ENCODE measurements at places on chromosomes 4 and X.

DNA sequence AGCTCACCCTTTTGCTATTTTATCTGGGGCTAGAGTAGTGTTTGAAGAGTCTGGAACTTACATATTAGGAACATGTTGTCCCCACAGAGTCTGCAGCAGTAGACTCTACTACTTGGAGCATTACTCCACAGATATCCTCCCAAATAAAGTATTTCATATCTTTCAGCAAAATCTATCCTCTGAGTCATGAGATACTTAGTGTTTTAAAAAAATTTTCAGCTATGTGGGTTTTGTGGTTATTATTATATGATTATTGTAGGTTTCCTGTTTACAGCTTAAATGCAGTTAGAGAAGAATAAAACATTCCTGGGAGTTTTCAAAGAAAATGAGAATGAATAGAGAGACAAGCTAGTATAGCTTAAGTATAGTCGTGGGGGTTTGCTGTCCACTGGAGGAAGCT lies 30.9 kb downstream of the PAGE2 start:
- DNase-seq: no peak

GRCh38 chr4:121358473-121358872 lies 22.3 kb downstream of the QRFPR start:
- DNase-seq: no peak

GRCh38 chr4:6270636-6271121 lies 1.0 kb downstream of the WFS1 start:
- no peak for DNase-seq

GRCh38 chr4:183996868-183997267 lies 91.8 kb downstream of the STOX2 start:
- no peak for DNase-seq

DNA sequence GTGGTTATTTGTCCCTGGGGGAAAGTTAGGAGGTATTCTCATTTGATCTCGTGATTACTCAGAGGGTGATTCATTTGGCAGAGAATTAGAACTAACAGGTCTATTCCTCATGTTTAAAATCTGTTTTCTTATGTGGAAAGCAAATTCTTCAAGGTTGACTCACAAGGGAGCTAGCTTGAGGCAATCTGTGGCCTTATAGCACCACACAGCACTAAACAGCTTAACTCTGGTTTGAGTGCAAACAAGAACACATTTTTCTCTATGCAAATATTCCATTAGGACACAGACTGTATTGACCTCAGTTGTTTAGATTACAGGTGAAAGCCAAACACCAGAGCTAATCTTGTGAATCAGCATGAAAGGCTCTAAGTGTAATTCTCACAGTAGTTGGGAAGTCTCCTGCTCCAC lies 694.4 kb upstream of the POU3F4 start:
- peak; percentile 9 for DNase-seq

- DNase-seq: no peak
These were observed 109.4 kb upstream of the FAM9C start for GRCh38 chrX:13153796-13154195.

DNA sequence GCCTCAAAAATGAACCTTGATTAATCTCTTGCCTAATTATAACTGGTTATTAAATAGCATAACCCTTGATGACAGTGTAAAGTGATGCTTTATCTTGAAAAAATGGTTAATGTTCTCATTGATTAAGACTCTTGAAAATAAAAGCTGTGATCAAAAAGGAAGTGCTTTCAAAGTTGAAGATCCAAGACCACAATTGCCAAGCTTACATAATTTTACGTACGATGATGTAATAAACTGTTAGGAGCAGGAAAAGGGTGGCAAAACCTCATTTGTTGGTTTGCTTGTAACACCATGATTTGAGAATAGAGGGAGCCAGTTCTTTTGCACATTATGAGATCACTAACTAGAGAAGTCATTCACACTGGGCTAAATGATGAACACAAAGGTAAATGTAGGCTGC lies 322.2 kb downstream of the ADGRL3 start:
- no peak for DNase-seq

GRCh38 chr4:143071351-143071750 lies 113.4 kb upstream of the USP38 start:
- DNase-seq: no peak

DNA sequence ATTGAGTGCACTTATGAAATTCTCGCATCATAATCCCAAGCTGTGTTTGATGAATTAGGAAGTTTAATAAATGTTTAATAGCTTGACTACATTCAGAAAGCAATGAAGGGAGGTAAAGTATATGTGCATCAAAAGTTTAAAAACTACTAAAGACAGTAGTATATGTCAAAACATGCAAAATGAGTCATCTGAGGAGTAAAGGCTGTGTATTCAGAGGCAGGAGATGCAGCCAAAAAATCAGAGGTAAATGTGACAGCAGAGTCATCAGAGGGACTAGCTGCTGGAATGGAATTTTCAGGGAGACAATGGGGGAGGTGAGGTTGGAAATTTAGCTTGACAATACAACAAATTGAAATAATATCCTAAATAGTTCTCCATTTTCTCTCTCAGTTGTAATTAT lies 127.0 kb upstream of the FUNDC1 start:
- DNase-seq: no peak

GRCh38 chrX:71912156-71912555 lies 1.5 kb downstream of the NHSL2 start:
- DNase-seq: no peak

GRCh38 chrX:148811236-148811635 lies 310.8 kb downstream of the AFF2 start:
- no peak for DNase-seq

DNA sequence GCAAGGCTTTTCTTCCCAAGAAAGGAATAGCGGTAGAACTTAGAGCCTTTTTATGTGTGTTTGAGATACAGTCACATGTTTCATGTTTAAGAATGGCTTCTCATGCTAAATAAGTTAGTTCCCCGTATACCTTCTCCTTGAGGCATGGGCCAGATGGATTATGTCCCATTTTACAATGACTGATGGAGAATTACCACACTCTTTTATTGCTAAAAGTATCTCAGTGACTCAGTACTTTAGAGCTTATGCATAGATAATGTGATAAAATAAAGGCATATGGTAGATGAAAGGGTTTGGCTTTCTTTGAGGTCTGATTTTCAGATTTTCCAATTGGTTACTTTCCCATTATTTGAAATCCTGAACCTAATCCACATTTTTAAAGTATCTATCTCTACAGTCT lies 121.8 kb upstream of the BMPR1B start:
- no peak for DNase-seq

GRCh38 chr4:122508083-122508482 lies 51.6 kb upstream of the IL2 start:
- DNase-seq: no peak

DNA sequence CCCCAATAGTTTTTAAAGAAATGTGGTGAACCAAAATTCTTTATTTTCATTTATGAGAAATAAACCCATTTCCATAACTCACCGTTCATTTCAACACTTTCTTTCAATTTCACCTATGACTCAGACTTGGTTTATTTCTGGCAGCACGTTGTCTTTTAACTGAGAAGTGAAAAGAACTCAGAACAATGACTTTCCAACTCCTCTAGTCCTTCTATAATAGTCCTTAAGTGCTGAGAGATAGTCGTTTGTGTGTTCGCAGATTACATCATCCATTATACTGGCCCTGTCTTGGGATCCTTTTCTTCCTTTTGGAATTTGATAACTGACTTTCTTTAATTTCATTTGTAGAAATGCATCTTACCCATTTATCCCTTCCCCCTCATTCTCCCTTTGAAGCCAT lies 113.6 kb downstream of the GLUD2 start:
- no peak for DNase-seq

DNA sequence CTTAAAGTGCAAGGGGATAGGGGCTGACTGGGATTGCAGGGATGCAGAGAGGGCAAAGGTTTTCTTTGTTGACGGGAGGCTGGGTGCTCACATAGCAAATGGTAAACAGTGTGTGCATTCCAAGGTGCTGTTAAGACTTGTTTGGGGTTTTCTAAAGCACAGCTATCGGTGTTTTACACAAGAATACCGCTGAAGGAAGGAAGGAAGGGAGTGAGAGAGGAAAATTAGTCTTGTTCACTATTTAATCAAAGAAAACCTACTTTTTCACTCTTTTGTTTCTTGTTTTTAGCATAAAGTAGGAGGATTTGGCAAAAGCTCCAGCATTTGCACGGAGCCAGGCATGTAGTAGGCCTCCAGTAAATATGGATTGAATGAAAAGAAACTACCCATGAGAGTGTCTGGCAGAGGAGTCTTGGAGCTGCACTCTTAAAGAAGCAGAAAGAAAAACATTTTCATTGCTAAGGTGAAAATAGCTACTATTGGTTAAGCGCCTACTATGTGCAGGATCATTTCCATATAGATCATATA lies 99.7 kb downstream of the FIP1L1 start:
- DNase-seq: no peak

DNA sequence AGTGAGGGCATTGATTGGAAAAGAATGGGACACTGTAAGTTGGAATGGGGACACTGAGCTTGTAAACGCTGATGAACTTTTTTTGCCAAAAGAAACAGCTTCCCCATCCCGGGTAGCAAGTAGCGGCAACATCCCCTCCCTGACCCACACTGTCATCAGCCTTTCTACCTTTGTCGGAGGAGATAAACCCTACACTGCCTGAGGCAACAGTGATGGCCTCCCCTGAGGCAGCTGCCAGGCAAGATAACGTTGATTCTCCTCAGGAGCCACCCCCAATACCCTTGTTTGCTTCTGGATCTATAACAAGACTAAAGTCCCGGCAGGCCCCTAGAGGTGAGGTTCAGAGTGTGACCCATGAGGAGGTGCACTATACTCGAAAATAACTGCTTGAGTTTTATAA lies 10.3 kb upstream of the RAB33B start:
- DNase-seq: no peak

DNA sequence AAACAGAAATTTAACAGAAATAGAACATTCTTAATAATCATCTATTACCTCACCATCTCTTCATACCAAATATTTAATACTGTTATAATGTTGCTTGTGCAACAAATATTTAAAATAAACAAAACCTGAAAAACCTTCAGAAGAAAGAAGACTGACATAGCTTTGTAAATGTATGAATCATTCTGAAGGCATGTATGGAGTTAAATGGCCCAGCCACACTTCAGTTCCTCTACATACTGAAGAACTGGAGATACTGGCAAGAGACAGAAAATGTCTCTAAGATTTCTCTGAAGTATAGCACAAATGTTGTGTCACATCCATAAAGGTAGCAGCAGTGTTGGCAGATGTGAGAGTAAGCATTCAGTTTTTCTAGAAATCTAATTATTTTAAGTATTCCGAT lies 275.3 kb upstream of the FGF13 start:
- no peak for DNase-seq

DNA sequence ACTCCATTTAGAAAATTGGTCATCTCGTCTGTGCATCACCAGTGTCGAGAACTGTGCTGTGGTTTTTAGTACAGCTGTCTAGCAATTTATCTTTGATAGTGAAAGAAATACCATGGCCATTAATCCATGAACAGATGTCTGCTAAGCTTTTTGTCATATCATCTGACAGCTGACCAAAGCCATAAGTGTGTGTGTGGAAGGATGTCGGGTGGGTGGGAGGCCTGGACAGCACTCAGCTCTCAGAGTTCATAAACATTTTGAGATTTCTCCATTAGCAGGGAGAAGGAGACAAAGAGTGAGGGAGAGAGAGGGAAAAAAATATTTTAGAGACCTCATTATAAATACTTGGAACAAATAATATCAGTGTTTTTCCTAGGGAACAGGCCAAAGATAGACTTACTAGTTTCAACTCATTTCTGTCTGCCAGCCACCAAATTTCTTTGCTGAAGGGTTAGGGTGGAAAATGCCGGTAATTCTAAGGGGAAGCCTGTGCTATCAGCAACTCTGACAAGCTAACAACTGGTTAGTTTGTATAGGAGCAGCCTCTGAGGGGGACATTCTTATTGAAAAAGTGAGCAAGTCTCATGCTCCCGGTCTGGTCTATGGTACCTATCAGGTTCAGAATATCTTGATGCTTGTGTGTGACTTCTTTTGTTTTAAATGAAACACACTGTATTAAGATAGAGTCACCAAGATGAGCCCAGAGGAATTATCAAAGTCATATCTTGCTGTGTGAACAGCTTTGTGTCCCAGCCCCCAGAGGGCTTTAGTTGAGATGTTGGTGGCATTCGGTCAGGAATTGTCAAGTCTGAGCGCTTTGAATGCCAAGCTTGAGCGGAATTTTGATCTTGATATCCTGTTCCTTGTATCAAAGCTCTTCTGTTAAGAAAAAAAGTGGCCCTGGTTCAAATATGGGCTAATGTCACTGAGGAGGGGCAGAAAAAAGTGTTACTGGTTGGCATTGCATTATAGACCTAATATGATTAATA lies 41.9 kb upstream of the PDLIM3 start:
- no peak for DNase-seq

DNA sequence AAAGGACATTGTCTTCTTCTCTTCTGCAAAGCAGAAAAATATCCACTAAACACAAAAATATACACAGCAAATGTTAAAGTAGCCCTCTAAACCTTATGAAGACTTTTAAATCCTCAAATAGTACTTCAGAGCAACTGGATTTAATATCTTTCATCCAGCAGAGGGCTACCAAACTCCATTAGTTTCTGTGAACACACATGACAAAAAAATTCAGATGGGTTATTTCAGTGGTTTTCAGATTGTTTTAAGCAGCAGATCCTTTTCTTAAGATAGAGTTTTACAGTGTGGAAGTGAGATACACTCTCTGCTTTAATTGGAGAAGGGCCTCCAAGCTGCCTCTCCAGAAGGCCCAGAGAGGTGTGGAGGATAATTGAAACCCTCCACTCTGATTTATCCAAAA lies 56.7 kb downstream of the ANK2 start:
- peak; percentile 26 for DNase-seq

DNA sequence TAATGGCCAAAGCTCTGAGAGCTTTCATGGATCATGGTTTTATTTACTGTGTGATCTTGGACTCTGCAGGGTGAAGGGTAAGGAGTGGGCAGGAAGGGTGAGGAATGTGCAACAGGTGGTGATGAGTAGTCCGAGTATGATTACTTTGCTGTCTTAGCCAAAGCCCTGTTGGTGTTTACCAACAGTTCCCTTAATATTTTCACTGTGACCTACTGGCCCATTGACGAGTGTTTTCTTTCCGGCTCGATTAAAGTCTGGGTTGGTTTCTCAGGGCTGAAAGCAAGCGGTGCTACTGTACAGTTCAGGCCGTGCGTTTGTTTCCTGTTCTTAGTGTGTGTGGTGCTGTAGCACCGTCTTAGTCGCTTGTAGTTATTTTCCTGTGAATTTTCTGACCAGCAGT lies 2.6 kb downstream of the ARHGAP24 start:
- DNase-seq: no peak

GRCh38 chrX:53449632-53450031 lies 15.5 kb upstream of the HSD17B10 start:
- DNase-seq: no peak

- no peak for DNase-seq
These were observed 17.1 kb downstream of the DAPP1 start for GRCh38 chr4:99833756-99834155.

- no peak for DNase-seq
These were observed 348.2 kb downstream of the SPRY1 start for GRCh38 chr4:123744664-123745290.

- no peak for DNase-seq
These were observed 28.9 kb downstream of the SYNPO2 start for GRCh38 chr4:118917582-118917981.

GRCh38 chr4:118904418-118904817 lies 15.8 kb downstream of the SYNPO2 start:
- DNase-seq: no peak

All from NCI-H446 (cell line).